ENCODE measurements at places on chromosomes 2 and 18.

DNA sequence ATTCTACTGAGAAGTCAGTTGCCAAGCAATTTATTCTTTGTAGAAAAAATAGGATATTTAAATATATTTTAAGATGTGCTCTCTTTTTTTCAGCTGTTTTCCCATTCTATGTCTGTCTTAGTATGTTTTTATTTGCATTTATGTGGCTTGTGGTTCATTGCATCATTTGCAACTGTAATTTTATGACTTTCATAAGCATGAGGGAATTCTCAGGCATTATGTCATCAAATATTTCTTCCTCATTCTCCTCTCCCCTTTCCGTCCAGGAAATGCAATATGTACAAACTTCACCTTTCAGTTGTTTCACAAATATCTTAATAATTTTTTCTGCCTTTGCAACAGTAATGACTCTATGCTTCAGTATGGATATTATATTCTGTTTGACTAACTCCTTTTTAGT, 560.2 kb upstream of the LRATD1 start:
- DNase-seq, result no peak

DNA sequence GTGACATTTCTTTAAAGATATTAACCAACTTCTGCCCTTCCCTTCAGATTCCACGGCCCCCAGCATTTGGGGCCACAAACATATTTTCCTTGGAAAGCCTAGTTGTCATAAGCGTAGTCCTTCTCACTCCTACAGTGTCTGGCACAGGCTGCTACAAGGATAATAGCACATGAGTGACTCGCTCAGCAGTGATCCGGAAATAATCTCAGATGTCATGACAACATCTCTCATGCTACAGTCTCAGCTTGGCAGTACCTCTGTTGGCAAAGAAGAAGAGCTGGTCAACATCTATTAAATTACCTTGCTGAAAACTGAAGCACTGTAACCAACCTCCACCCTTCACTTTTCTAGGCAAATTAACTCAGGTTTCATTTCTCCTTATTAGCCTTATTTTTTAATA, 351.7 kb downstream of the RAD51AP2 start:
- no peak for DNase-seq

GRCh38 chr2:212752730-212753351, 214.2 kb upstream of the ERBB4 start:
- no peak for DNase-seq

- no peak for DNase-seq
Observed at GRCh38 chr18:64275593-64276300, 126.9 kb upstream of the LINC00305 start.

- no peak for DNase-seq
Observed at GRCh38 chr2:22893761-22894517, 491.0 kb upstream of the KLHL29 start.

GRCh38 chr18:75915941-75916623, 488.6 kb upstream of the SMIM21 start:
- no peak for DNase-seq

- no peak for DNase-seq
Observed at GRCh38 chr18:39513186-39513585, 1947.6 kb upstream of the CELF4 start.

DNA sequence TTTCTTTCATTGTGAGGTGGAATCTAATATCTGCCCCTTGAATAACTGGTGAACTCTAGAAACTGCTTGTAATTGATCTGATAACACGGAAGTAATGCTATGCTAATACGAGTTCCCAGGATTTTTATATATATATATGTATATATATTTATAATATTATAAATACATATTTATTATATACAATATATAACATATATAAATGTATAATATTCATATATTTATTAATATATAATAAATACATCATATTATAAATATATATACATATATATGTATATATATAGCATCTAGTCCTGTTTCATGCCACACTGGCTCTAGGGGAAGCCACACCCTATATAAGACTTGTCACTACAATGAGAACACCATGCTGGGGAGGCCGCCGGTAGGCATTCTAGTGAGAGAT, 156.7 kb upstream of the CDH19 start:
- no peak for DNase-seq

GRCh38 chr2:240256704-240257637, 116.5 kb upstream of the OTOS start:
- no peak for DNase-seq

GRCh38 chr2:25230198-25230947, 62.0 kb upstream of the POMC start:
- DNase-seq, result no peak

- DNase-seq, result no peak
Observed at GRCh38 chr2:231960810-231961348, 634 bp upstream of the DIS3L2 start.

DNA sequence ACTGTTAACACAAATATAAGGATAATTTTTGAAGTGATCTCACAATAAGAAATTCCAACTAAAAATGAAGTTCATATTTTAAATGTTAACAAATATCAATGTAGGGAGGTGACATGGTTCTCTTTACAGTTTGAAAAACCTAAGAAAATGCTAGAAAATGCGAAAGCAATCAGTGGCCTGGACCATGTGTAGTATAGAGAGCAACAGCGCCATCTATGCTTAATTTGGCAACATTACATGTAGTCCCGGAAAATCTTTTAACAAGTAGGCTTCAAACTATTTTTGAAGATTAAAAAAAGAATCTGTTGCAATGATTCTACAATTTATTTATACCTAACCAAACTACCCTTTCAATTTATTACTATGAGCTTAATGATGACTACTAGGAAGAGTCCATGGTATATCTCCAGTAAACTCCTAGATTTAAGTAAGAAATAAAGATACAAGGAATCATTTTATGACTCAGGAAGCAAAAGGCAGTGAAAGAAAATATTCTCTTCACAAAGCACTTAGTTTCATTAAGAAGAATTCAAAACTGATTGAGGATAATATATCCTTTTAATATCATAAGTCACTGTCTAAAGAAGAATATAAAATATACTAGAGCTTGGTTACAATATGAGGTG, 33.3 kb downstream of the NDUFA10 start:
- DNase-seq, result no peak

GRCh38 chr18:79203017-79203605, 133.9 kb downstream of the ATP9B start:
- DNase-seq, result no peak

GRCh38 chr18:73741946-73742345, 405.7 kb downstream of the FBXO15 start:
- no peak for DNase-seq

DNA sequence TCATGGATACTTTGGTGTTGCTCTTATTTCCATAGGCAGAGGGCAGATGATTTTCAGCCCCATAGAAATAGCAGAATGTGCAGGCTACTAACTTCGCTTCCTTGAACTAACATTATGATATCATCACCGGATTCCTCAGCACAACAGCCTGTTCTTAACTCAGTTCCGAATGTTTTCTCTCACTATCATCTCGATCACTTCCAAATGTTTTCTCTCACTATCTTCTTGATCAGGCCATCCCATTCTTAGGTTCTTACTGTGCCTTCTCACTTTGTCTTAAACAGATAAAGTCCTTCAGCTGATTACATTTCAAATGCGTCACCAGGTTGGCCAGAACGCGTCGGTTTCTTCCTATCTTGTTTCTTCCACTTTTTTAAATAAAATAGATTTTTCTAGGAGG, 11.4 kb upstream of the MBD2 start:
- no peak for DNase-seq

DNA sequence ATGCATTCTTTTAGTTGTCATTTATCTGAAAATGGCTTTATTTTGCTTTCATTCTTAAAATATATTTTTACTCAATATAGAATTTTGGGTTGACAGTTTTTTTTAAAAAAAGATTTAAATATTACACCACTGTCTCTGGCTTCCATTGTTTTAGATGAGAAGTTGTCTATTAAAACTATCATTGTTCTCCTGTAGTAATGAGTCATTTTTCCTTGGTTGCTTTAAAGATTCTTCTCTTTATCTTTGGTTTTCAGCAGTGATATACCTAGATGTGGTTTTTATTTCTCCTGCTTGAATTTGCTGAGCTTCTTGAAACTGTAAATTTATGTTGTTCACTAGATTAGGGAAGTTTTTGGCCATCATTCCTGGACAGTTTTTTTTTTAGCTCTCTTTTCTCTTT, 26.7 kb upstream of the DLX2 start:
- DNase-seq, result no peak

DNA sequence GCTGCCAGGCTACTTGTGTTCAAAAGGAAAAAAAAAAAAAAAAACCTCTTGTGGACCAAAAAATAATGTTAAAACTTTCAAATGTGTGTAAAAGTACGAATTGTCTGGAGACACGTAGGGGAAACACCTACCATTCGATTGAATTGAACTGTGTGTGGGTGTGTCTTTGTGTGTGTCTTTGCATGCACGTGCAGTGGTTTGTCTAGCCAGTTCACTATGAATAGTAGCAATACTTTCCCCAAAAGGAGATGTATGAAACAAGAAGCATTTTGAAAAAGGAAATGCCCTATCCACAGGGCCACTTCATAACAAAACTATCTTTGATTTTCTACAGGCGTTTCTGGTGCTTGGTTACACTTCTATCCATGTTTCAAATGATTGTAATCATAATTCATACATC, 186.8 kb downstream of the RPRM start:
- DNase-seq, result no peak

DNA sequence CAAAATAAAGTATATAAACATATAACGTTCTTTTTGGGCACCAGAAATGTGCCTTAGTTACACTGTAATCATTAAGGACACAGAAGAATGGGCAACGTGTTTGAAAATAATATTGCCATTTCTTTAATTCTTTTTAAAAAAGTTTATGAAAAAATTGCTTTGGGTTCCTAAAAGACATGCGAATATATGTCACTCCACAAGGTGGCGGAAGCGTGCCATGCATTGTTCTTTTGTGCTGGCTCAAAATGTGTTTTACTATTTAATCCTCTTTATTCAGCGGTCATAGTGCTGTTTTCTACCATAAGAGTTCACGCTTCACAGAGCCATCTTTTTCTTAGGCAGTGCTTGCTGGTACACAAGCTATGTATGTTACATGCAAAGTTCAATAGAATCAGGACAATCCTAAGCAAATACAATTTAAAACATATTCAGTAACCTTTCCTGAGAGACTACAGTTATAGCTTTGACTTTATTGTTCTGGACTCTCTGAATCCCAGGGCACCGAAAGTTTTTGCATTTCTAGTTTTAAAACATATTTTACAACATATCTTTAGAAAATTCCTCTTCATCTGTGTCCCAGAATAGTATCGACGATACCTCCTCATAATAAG, 147.8 kb upstream of the ERBB4 start:
- peak; percentile 17 for DNase-seq

DNA sequence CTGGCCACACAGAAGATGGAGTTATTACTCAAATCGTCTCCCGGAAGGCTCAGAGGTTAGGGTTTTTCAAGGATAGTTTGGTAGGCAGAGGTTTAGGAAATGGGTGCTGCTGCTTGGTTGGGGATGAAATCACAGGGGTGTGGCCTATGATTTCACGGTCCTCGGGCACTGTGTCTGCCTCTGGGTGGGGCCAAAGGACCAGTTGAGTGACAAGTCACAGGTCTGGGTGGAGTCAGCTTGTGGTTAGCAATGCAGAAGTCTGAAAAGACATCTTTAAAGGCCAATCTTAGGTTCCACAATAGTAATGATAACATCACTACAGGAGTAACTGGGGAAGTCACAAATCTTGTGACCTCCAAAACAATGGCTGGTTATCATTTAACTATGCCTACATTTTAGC, 387.8 kb downstream of the ZNF521 start:
- no peak for DNase-seq

- DNase-seq, result no peak
Observed at GRCh38 chr2:101063352-101064124, 61.4 kb downstream of the RPL31 start.

GRCh38 chr2:167928434-167928833, 319.0 kb downstream of the STK39 start:
- DNase-seq, result no peak

DNA sequence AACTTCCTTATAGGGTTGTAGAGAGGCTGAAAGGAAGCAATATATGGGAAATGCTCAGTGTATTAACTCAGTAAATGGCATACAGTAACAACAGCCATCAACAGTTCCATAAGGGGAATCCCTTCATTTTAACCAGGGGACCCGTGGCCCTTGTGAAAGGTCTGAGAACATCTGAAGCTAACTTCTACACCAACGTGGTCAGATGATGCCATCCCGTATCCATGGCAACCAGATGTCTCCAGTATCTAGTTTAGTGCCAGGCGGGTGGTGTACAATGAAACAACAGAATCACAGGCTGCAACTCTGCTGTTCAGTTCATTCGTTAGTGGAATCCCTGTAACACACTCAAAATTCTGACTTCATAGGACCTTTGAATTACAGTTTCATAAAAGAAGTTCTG, 162.3 kb downstream of the TGIF1 start:
- DNase-seq, result no peak

DNA sequence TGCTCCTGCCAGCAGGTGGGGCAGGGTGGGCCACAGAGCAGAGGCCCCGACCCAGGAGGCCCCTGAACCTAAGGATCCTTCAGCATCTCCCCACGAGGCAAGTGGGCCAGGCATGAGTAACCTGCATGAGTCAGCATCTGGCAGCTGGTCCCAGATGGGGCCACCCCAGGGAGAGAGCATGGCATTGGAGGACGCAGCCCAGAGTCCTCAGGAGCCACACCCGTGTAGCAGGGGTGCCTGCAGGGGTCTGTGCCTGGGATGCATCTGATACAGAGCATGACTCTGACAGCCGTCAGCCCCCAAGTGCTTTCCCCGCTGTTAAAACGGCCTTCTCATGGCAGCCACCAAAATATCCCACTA, 185.6 kb upstream of the SALL3 start:
- no peak for DNase-seq

DNA sequence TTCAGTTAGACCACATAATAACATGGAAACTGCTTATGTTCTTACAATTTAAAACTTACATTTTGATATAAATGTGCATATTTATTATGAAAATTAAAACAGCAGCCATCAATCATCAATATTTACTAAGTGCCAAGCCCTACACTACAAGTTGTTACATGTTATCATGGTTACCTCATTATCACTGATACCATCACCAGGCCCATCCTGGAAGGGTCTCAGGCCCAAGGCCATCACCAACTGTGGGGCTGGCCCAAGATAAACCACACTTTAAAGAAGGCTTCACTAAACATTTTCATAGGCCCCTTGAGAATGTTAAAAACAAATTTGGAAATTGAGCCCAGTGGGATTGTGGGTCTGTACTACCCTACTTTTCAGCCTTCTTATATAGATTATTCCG, 6.4 kb downstream of the ITSN2 start:
- no peak for DNase-seq

GRCh38 chr2:30717081-30717650, 90.1 kb downstream of the CAPN13 start:
- DNase-seq, result no peak

DNA sequence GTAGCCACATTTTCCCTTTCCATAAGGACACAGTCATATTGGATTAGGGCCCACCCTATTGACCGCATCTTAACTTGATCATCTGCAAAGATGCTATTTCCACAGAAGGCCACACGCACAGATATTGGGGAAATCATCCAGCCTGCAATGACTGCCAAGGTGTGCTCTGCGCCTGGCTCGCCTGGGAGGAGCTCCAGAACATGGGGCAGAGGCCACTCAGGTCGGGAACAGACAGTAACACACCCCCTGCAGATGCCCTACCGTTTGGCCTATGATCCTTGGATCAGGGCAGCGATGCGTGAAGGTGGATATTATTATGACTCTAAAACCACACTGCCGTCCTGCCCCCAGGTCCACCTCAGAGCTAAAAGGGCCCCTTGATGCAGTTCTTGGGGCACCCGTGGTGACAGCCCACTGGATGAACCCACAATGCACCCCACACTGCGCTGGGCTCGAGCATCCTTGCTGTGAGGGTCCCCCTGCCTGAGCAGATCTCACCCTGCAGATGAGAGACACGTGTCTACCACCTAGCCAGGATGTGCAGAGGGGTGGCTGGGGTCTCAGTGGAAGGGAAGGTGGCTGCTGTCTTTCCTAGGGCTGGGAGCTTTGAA, 72.9 kb upstream of the ZNF516 start:
- no peak for DNase-seq
